ENCODE measurements at places on chromosomes 5 and 9.

DNA sequence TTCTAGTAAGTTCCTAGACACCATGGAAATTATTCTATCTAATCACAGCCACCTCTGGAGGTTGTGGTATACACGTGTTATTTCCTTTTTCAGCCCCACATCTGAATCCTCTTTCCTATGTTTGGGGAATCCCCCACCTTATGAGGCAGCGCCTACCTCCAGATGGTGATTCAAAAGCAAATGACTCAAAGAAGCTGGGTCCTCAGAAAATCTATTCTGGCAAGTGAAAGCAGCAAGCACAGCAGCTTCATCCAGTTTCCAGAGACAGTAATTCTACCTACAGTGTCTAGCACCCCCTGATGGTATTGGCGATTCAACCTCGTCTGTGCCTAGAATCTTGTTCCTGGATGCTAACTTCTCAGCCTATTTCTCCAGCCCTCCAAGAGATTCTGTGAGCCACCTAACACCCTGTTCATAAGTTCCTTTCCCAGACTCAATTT is 43.0 kb downstream of the STRBP start:
- peak; percentile 90 for DNase-seq

- no peak for DNase-seq
Observed at GRCh38 chr9:90552317-90552716, 90.3 kb downstream of the DIRAS2 start.

GRCh38 chr5:43889233-43889632 is 286.3 kb downstream of the NNT start:
- no peak for DNase-seq

DNA sequence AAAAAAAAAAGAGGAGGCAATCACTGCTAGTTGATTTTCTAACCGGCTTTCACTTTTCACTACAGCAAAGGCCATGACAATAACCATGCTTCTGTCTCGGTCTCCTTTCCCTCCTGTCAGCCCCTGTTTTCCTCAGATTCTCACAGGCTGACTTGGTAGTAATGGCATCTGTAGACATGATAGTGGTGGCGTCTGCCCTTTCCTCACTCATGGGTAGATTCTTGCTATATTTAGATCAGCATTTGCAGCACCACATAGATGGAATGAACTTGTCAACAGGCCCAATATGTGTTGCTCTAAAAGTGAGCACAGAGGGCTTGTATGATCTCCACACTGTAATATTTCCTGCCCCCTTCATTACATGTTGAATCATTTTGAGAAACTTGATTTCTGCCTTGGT is 120.3 kb upstream of the FTMT start:
- DNase-seq, result no peak

DNA sequence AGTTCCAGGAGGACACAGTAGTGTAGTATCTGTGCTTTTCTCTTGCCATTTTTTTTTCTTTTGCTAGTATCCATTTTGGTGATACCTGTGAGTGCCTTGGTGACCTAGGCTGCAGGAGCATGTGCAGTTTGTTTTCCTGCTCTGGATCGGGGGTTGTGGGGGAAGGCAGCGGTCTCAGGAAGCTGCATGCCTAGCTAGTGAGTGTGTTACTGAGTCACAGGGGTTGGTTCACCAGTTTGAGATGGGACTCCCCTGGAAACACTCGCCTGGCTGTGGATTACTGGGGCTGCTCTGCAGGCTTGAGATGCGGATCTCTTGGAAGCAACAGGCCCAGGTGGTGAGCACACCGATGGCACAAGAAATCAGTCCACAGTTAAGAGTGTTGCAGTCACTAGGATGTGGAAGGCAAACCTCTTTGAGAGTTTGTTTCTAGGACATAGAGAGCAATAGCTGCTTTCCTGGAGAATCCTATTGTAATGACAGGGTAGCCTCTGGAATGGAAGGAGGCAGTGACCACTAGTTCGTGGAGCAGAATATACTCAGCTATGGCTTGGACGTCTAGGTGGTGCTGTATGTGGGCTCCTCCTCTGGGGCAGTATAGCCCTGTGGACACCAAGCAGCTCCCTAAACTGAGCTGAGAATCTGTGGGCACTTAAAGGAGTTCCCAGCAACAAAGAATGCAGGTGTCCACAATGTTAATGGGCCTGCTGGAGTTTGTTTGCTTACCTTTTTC is 20.0 kb upstream of the SPATA31E1 start:
- peak; percentile 70 for DNase-seq

GRCh38 chr9:83538172-83538889 is at the start of gene FRMD3:
TSS of gene FRMD3 (minus strand) at chr9:83538401. CDS start at chr9:83538231, 170 bp downstream.
- peak; percentile 63 for DNase-seq

GRCh38 chr9:125784286-125785049 is 37.3 kb downstream of the PBX3 start:
- peak; percentile 59 for DNase-seq

DNA sequence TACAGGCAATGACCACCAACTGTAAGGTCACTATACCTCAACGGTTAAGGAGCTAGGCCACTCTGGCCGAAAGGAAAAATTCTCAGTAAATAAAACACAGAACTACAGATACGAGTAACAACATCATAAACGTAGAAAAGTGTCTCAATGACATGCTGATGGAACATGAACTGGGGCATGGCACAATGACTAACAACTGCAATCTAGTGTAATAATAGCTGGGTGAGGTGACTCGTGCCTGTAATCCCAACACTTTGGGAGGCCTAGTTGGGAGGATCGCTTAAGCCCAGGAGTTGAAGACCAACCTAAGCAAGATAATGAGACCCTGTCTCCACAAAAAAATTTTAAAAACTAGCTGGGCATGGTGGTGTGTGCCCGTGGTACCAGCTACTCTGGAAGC is 9.8 kb upstream of the RAPGEF6 start:
- DNase-seq, result no peak

GRCh38 chr5:594226-594860 is 17.8 kb upstream of the CEP72 start:
- DNase-seq, result no peak

- DNase-seq, result no peak
Observed at GRCh38 chr5:151317871-151318270, 14.3 kb upstream of the SLC36A3 start.

DNA sequence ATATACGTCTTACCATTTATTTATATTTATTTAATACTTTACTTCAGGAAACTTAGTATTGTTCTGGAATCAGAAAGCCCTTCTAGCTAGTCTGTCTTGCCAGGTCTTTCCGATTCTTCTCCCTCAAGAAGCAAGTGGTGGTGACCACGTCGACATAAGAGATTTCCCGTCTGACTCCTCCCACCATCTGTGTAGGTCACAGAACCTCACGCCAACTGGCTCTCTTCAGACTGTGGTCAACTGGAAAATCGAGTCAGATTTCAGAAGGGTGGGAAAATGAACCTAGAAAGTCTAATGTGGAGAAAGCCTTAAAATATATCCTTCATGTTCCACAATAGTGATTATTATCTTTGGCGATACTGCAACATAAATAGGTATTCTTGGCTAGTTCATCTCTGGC is 17.3 kb downstream of the THBS4 start:
- no peak for DNase-seq

- DNase-seq, result no peak
Observed at GRCh38 chr9:134053941-134054761, 13.7 kb downstream of the BRD3 start.

GRCh38 chr5:31036411-31036810 is 157.1 kb upstream of the CDH6 start:
- peak; percentile 73 for DNase-seq

DNA sequence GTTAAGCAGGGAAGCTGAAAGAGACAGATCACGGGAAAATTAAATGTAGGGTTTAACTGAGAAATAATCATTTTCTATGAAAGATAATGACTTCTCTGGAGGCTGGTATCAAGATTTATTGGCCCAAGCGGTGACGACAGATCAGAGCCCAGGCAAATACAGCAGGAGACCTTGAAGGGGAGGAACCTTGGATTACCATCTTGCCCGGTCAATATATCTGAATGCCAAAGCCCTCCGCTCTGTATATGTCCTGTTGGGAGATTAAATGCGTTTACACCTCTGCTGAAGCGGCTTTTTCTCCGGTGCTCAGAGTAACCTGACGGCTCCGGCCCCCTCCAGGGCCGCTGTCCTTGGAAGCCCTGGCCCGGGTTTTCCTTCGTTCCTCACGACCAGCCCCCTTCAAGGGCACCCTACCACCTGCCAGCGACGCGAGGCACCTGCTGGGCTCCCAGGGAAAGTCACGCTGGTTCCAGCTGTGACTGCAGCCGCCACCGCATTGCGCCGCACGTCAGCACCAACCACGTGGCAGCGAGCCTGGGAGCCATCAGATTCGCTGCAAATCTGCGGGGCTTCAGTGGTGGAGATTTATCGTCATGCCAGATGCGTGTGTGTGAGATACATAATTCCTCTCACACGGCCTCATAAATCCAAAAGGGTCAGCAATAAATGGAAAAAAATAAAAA is 4.4 kb upstream of the QSOX2 start:
- DNase-seq, result no peak

DNA sequence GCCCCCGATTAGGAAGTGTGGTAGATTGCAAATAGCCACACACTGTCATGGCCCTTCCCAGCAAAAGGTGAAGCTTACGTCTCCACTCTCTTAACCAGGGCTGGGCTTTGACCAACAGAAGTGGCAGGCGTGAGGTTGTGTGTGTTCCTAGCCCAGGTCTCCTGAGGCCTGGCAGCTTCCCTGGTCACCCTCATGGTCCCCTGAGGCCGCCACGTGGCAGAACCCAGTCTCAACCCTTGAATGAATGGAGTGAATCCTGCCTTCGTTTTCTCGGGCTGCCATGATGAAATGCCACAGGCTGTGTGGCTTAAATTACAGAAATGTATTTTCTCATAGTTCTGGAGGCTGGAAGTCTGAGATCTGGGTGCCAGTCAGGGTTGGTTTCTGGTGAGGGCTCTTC is 370.4 kb downstream of the IRX2 start:
- no peak for DNase-seq

GRCh38 chr5:93582677-93583438 is at the start of gene NR2F1:
TSS of gene NR2F1 (plus strand) at chr5:93583222. CDS start at chr5:93585024, 1,802 bp downstream.
- peak; percentile 100 for DNase-seq

DNA sequence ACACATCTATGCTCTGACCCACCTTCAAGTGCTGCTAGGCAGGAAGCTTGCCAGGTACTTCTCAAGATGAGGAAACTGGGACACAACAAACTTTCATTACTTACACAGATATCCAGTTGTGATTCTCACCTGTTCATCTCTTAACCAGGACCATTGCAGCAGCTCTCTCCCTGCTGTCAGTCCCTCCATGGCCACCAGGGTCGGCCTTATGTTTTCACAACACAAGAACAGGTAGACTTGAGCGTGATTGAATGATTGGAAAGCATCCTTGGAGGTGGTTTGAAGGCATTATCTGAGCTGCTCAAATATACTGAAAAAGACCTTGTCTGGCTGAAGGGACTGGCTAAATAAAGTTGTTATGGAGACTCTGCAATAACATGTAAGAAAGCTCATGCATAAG is 94.4 kb downstream of the MTREX start:
- DNase-seq, result no peak

DNA sequence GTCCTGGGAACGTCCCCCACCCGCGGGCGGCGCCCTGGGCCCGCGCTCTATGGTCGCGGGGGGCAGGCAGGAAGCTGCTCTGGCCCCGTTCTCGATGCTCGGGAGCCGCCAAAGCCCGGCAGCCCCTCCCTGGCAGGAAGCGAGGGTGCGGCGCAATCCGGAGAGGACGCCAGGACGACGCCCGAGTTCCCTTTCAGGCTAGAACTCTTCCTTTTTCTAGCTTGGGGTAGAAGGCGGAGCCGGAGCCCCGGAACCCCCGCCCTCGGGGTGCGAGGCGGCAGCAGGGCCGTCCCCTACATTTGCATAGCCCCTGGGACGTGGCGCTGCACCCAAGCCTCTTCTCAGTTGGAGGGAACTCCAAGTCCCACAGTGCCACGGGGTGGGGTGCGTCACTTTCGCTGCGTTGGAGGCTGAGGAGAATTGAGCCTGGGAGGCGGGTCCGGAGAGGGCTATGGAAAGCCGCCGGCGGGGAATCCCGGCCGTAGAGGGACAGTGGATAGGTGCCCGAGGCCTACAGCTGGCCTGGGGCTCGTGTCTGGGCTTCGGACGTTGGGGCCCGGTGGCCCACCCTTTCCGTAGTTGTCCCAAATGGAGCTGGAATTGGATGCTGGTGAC is at the start of the genes CREB3 and TLN1:
TSS of gene CREB3 (plus strand) at position 482 of the 615 bp plus-strand sequence. CDS start at position 589, 107 bp downstream.
TSS of gene TLN1 (minus strand) at position 11 of the 615 bp plus-strand sequence. CDS start 6,501 bp downstream, outside the sequence.
- DNase-seq, result peak; percentile 99

- DNase-seq, result no peak
Observed at GRCh38 chr5:115859378-115859777, 17.6 kb downstream of the AP3S1 start.

GRCh38 chr9:21154018-21154608 is 12.3 kb downstream of the IFNA21 start:
- DNase-seq, result peak; percentile 39

DNA sequence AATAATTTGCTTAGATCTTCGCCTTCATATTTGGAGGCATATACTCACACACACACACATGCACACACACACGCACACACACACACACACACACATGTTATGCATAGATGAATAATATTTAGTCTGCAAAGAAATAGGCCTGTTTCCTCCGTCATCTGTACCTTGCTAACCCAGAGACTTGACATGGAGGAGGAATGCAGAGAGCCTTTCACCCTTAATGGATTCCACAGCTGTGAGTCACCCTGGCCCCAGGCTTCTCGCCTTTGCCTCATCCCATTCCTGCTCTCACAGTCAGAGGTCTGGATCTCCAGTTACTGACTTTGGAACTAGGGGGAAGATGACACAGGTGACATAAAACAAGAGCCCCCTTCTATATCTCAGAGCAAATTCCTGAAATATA is 29.7 kb downstream of the ZNF462 start:
- peak; percentile 98 for DNase-seq

GRCh38 chr5:40651201-40651600 is 28.5 kb upstream of the PTGER4 start:
- no peak for DNase-seq

- DNase-seq, result no peak
Observed at GRCh38 chr5:154540600-154540999, 62.6 kb upstream of the HAND1 start.

GRCh38 chr5:172496671-172497371 is 42.5 kb upstream of the SH3PXD2B start:
- peak; percentile 5 for DNase-seq

DNA sequence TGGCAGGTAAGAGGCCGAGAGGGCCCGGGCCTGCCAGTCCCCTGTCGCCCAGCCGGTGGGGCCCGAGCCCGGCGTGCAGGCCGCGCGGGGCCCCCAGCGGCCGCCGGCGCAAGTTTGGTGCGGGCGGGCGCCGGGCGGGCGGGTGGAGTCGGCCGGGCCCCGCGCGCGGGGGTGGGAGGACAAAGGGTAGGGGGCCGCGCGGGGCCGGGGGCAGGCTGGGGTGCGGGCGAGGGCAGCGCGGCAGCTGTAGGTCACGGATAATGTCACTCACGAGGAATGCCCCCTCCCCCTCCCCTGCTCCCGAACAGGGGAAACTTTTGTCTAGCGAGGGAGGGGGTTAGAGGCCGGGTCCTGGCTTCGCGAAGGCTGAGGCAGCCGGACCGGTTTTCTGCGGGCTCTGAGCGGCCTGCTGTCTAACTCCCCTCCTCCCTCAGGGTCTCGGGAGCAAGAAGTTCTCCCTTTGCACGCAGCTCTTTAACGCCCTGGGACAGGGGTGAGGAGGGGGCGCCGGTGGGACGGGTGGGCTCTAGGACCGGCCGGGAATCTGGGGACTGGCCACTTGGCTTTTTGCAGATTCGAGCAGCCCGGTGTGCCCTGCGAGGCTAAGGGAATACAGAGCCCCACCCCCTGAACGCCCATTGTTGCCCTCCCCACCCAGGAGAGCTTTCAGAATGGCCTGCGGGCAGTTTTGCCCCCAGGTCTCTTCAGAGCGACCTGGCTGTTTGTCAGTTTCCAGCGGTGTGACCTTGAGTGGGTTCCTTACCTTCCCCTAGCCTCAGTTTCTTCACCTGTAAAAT is 21.3 kb upstream of the NDST1 start:
- peak; percentile 54 for DNase-seq

- no peak for DNase-seq
Observed at GRCh38 chr5:5164163-5164562, 24.0 kb downstream of the ADAMTS16 start.
